Stimulated activated CD8-positive, alpha-beta memory T cell treated with anti-CD3 and anti-CD28 coated beads, Interleukin-4, amount 100 ng/mL, for 24 hours (primary cell): ENCODE measurements at places on chromosomes 16 and 17.

GRCh38 chr17:73879987-73880386 lies 235.7 kb upstream of the SDK2 start:
- no peak for DNase-seq

DNA sequence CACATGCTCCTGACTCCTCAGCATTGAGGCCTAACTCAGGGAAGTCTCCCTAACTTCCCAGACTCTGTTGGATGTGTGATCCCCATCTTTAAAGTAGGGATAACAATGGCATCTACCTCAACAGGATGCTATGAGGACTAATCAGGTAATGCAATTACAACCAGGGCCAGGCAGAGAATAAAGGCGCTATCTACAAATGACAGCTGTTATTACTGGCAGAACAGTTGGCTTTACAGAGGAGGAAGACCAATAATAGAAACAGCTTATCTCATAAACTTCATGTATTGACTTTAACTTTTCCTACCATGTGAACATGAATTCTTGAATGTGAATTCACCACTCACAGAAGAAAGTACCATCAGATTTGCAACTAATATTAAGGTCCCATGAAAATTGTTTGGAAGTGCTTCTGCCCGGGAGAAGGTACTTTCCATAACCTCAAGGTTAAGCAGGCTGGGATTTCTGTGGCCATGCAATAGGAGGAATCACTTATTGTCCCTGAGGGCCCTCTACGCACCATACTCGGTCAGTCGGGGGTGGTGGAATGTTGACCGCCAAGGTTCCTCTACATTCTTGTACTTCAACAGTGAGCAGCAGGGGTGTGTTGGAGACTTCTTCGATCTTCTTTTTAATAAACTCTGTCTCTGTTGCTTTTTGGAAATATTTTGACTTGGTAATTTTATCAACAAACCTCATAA lies 22.6 kb upstream of the ERN1 start:
- DNase-seq, result no peak

- no peak for DNase-seq
Measured at GRCh38 chr17:72775919-72776318, 316.6 kb downstream of the SLC39A11 start.

DNA sequence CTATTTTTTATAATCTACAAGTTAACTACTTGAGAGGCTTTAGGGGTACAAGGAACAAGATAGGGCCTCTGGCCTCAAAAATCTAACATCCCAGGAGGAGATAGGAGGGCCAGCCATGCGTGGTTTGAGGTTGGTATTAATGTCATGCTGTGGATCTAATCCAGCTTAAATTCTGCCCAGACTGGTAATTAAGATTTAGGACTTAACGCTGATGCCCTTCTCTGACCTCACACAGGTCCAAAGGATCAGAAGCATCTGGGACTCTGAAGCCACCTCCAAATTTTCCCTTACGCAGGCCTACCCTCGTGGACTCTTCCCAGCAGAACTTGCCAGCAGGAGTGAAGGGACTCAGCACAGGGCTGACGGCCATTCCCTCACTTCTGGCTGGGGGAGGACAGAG lies 15.1 kb downstream of the SLC6A4 start:
- no peak for DNase-seq

DNA sequence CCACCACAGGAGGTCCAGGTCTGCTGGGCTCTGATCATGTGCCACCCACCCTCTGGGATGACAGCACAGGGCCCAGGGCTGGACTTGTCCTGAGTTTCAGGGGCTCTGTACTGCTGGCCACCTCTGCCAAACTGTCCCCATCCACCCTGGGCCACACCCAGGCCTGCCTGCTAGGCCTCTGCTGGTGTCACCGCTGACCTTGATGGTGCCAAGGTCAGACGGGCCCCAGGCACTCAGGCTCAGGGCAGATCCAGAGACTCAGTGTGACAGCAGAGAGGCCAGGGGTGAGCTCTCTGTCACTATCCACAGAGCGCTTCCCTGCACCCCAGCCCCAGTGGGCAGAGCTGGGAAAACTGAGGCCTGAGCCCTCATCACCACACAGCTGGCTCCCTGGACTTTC lies 75.6 kb downstream of the RMI2 start:
- DNase-seq, result no peak

DNA sequence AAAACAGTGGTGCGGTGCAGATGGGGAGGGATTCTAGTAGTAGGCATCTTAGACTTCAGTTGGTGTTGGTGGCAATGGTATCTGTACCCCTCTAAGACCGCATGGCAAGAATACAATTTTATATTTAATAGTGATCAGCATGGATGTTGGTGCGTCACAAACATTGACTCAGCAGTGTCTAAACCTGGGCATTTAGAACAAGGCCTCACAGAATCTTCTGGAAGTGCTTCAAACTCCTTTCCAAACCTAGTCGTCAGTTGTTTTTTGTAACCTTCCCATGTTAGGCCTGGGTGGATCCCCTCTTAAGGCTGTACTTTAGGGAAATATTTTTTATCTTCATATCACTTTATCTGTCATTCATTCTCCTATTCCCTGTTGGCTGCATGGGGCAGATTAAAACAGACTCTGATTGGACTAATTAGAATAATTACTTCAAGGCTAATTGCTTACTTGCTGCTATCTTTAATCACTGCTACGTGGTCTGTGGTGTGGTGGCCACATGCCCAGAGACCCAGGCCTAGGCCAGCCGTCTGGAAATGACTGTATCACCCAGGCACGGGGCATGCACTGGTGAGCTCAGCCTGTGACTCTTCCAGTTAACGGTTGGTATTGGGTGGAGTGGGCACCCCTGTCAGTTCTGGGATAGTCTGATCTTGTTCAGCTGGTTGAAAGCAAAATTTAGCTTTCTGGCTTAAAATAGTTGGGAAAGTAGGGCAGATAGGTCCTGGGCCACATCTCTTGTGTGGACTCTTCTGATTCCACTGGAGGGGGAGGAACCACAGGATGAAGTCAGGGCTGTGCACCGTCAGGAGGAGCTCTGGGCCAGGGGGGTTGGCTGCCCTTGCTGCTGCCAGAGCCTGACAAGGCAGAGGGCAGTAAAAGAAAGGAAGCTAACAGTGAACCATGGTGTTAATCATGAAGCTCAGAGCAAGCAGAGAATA lies 4.5 kb downstream of the ALKBH5 start:
- no peak for DNase-seq

- DNase-seq, result no peak
Measured at GRCh38 chr16:354291-354881, 1.9 kb upstream of the AXIN1 start.

GRCh38 chr16:14186007-14186794 lies 115.1 kb downstream of the MRTFB start:
- no peak for DNase-seq

DNA sequence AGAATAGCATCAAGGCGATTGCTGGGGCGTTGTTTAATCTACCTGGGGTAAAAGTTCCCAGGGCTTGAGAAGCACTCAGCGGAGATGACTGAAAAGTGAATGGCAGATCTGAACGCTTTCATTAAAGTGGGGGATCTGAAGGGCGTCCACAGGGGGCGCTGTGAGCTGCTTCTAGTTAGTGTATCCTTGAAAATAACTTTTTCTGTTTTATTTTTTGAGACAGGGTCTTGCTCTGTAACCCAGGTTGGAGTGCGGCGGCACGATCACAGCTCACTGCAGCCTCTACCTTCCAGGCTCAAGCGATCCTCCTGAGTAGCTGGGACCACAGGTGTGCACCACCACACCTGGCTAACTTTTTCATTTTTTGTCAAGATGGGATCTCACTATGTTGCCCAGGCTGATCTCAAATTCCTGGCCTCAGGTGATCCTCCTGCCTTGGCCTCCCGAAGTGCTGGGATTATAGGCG lies 360.4 kb downstream of the SEC14L1 start:
- DNase-seq, result peak; percentile 28

GRCh38 chr17:36632916-36633771 lies 31.8 kb downstream of the MRM1 start:
- no peak for DNase-seq

DNA sequence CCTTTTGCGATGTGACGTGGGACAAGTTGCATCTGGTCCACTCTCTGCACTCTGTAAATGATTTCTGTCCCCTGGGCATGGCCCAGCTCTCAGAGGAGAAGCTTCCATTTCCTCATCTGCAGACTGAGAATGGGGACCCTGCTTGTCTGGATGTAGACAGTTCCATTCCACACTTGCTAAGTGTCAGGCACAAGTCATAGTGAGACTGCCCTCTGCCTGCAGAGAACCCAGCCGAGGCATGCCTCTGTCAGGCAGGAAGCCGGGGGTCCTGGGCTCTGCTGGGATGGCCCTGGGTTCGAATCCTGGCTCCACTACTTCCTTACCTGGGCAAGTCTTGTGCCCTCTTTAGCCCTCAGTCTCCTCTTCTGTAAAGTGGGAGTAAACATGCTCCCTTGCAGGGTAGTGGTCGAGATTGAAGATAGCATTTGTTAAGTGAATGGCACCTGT lies 4.1 kb downstream of the MAP2K3 start:
- DNase-seq, result peak; percentile 23

- DNase-seq, result no peak
Measured at GRCh38 chr16:78715106-78715505, 615.7 kb downstream of the WWOX start.

DNA sequence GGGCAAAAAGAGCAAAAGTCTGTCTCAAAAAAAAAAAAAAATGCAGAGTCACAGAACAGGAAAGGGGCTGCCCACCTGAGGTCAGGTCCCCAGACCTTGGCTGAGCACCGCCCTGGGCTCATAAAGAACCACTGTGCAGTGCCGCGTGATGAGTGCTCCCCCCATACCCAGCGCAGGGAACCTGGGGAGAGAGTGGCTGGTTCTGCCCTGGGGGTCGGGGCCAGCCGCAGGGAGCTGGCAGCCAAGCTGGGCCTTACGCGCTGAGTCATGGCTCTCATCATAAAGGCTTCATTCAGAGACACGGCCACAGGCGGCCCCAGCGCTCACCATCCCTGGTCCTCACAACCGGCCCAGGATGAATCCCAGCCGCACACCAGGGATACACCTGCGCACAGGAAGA lies 80.7 kb downstream of the RAB11FIP4 start:
- DNase-seq, result no peak

DNA sequence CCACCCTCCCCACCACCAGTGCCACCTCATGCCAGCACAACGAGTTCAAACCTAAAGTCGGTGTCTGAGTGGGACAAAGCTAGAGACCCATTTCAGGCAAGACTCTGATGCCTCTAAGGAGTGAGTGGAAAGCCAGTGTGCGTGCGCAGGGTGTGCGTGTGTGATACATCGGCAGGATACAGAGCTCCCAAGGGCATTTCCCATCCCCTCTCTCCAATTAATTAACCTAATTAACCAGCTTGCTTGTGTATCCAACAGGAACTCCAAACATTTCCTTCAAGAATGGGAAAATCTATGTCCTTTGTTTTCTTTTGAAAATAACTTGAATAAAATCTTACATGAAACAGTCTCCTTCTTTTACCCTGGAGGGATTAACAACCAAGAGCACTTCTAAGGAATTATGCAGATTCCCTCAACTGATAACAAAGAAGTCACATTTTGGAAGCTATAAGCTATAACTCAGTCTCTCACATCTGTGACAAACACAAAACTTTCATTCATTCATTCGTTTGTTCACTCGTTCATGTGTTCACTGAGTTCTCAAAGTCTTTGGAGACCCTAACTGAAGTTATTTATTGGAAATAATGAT lies 9.9 kb downstream of the ATPAF2 start:
- DNase-seq, result no peak

GRCh38 chr17:79572136-79572925 lies 38.5 kb downstream of the RBFOX3 start:
- DNase-seq, result no peak

DNA sequence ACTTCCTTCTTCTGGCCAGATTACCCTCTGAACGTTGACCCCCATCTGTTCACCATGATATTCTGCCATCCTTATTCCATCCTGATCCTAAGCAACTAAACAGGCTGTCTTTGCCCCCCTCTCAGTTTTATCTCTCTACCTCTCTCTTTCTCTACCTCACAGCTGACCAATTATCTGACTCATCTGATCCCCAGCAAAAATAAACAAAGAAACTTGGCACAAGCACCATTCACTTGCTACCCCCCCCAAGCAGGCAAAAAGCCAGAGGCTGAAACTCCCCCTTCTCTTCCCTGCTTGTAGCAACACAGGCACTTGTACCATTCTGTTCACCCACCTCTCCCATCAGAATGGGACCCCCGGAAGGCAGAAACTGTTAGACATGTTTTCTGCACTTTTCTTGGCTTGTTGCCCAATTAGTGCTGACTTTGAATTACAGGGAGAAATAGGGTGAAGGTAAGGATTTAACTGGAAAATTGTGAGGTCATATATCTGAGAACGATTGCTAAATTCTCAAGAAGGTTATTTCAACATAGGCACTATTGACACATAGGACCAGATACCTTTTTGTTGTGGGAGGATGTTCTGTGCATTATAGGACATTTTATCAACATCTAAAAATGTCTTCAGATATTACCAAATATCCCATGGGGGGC lies 163.2 kb downstream of the TOX3 start:
- DNase-seq, result no peak

DNA sequence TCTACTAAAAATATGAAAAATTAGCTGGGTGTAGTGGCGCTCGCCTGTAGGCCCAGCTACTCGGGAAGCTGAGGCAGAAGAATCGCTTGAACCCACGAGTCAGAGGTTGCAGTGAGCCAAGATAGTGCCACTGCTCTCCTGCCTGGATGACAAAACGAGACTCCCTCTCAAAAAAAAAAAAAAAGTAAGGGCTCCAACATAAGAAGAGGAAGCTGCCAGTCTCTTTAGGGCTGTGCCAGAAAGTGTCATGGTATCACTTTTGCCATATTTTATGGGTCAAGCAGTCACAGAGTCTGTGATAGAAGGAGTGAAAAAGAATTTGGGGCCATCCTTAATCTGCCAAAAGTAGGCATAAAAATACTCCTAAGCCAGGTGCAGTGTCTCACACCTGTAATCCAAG lies 1.4 kb upstream of the PIPOX start:
- no peak for DNase-seq

DNA sequence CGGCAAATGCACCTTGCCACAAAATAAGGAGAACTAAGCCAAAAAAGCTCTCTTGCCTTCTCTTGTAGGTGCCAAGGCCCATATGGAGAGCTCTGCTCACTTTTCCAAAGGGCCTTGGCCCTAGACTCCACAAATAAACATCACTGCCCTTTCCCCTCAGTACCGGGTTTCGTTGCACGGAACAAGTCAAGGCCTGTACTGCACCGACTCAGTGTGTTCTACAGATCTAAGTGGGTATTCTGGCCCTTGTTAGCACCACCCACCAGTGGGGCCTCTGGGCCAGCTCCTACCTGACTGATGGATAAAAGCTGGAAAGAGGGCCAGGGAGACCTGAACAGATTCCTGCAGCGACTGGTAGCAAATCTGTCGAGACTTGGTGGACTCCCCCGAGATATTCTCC lies 43.7 kb upstream of the GSG1L start:
- DNase-seq, result no peak

GRCh38 chr16:75311383-75311938 lies 60.0 kb upstream of the BCAR1 start:
- no peak for DNase-seq

GRCh38 chr16:22098405-22099255 lies 6.3 kb downstream of the VWA3A start:
- no peak for DNase-seq

DNA sequence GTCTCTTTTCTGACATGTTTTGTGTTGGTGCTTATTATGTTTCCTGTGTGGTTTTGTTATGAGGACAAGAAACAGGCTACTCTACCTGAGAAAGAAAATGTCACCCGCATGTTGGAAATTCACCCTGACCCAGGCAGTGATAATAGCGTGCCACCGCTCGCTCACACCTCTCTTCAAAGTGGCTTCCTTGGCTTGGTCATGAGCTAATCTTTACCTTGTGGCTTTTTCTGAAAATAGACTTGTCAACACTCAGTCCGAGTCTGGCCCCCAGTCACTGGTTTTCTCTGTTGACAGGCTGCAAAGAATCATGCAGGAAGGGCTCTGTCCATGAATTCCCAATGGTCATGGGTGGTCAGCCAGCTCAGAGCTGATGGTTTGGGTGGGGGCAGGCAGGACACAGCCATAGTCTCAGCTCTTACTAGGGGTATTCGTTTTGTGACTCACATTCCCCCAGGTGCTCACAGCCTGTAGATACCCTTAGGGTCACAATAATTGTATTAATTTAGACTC lies 121.3 kb upstream of the CACNG5 start:
- DNase-seq, result peak; percentile 24
